ENCODE measurements at places on chromosomes 13 and 19.

DNA sequence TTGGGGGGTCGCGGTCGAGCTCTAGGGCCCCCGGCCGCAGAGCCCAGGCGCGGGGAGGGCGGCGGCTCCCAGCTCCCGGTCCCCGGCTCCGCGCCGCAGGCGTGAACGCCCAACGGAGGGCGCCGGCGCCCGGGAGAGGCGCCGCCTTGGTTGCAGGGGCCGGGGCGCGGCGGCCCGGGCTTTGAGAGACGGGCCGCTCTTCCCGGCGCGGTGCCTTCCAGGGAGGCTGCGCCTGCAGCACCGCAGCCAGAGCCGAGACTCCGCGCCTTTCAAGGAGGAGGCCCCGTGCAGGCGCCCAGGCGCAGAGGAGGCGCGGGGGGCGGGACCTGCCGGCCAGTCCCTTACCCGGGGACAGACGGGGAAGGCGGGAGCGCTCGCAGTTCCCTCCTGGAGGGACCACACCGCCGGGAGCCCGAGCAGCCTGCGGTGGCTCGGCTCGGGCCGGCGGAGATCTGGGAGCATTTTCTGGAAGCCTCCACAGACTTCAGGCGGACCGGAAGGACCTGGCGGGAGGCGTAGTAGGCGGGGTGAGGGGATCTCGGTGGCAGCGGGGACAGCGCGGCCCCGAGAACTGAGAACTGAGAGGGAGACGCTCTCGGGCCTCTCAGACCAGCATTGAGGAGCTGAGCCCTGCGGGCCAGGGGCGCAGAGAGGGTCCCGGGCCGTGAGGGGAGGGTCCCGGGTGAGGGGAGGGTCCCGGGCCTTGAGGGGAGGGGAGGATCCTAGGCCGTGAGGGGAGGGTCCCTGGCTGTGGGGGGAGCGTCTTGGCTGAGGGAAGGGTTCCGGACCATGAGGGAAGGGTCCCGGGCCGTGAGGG, 25.5 kb upstream of the MCF2L start:
- peak; percentile 57 for DNase-seq

DNA sequence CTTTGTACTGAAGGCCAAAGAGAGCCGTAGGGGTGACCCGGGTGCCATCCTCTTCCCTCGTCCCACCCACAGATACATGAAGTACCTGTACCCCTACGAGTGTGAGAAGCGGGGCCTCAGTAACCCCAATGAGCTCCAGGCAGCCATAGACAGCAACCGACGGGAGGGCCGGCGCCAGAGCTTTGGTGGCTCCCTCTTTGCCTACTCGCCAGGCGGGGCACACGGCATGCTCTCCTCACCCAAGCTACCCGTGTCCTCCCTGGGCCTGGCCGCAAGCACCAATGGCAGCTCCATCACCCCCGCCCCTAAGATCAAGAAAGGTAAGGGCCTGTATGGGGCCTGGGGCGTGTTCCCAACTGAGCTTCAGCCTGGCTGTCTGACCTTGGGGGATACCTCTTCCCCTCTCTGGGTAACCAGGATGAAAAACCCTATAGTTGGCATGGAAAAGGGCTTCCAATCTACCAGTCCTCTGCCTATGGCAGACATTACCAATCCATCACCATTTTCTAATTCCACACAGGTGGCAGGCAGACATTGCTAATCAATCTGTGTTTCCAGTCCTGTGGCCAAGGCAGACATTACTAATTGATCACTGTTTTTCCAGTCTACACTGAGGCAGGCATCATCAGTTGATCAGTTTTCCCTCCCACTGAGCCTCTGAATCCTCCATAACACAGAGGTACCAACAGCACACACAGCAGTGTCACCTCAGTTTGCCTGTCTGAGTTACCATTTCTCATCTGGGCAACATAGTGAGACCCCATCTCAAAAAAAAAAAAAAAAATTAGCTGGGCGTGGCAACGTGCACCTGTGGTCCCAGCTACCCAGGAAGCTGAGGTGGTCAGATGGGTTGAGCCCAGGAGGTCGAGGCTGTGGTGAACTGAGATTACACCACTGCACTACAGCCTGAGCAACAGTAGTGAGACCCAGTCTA, 19.1 kb upstream of the WDR18 start:
- no peak for DNase-seq

GRCh38 chr19:31772915-31773314, 423.7 kb upstream of the TSHZ3 start:
- DNase-seq, result no peak

- no peak for DNase-seq
Measured at GRCh38 chr13:94414141-94414540, 65.3 kb downstream of the DCT start.

DNA sequence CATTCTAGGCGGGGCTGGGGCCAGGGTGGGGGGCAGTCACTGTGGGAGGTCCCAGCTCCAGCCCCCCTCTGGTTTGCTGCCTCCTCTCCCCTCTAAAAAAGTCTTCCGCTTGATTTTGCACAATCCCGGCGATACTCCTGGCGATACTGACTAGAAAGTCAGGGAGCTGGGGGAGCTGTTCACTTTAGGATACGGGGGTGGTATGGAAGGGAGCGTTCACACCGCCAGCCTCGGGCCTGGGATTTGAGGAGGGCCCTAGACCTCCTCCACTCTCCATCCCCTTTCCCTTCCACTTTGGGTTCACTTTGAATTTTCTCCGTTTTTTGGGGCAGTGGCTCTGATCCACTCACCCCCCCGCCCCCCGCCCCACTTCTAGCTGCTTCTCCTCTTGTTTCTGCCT, 35.0 kb downstream of the KEAP1 start:
- DNase-seq, result no peak

DNA sequence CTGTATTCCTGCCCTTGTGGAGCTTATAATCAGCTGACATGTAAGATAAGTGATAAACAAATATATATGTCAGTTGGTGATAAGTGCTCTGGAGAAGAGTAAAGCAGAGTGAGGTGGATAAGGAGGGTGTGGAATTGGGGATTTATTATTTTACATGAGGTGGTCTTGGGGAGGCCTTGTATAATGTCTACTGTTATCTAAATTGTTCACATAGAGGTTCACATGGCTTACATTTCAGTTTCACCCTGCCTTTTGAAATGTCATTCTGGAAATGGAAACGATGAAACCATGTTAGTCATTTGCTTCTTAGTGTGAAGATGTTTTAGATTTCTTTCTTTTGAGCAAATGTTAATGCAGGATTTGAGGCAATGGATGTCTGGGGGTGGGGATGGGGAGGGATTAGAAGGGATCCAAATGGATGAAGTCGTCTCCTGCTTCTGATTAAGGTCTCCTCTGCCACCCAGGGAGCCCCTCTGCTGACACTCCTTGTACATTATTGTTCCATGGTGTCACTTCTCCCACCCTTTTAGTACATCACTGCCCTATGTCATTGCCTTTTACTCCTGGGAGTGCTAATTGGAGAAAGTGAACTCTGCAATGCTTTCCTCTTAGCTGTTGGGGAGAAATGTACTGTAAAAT, 14.0 kb downstream of the B3GLCT start:
- DNase-seq, result no peak

DNA sequence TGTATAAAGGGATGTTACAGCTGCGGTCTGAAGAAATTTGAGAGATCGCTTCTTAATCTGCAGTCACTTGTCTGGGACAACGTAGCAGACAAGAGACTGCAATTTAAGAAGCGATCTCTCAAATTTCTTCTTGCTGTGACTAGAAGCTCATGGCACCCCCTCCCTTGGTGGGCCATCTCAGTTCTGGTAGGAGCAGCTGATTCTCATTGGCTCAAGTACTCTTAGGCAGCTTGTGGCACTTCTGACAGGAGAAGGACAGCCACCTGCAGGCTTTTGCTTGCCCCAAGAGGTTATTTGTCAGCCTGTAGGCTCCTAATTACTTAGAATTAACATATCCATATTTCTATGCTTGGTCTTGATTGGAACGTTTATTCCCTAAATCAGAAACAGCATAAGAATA, 503.0 kb downstream of the DCT start:
- peak; percentile 10 for DNase-seq

GRCh38 chr19:44741841-44742329, 6.6 kb upstream of the BCL3 start:
- peak; percentile 76 for DNase-seq

- DNase-seq, result no peak
Measured at GRCh38 chr19:7665076-7665475, 3.8 kb upstream of the RETN start.

DNA sequence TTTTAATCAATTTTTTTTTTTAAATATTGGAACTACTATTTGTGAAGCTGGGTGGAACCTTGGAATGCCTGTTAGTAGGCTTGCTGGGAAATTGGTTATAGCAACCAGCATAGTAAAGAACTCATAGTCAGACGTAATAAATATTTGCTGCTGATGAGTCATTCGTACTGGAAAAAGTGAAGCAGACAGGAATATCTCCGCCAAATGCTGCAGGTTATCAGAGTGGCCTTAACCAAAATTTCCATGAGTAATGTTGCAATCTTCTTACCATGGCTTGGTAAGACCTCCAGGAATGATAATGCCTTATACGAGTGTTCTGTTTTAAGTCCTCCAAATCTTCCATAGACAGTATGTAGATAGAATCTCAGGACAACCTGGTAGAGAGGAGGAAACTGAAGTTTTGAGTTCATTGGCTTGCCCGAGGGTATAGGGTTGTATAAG, 34.2 kb downstream of the MBNL2 start:
- DNase-seq, result no peak

- no peak for DNase-seq
Measured at GRCh38 chr13:25616674-25617073, 244.9 kb downstream of the ATP8A2 start.

GRCh38 chr13:30629527-30629926, 11.8 kb downstream of the USPL1 start:
- no peak for DNase-seq

DNA sequence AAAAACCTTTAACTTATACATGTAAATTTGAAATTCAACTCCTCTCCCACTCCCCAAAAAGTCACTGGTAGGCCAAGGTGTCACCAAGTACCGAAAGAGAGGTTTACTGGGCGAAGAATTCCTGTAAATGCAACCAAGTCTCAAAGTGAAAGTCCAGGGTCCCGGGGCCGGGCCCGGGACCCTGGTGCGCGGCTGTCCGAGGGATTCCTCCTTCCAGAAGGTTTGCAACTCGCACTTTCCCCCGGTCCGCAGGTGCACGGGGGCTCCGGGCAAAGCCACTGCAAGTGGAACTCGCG, 1.1 kb downstream of the STK24 start:
- no peak for DNase-seq

DNA sequence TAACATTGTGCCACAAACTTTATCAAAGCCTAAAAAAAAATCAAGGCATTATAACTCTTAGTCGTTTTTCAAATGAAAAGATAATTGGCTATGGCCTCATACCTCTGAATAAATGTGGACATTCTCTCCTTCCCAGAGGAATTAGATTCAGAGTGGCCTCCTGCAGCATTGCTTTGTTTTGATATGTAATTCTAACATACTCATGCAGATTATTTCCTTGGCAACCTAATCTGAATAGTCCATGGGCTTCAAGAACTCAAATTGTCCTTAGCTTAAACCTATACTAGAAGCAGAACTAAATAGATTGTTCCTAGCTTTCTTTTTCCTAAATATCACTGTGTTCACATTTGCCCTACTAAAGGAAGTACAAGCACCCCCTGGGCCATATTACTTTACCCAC, 1146.9 kb downstream of the OLFM4 start:
- DNase-seq, result peak; percentile 93

DNA sequence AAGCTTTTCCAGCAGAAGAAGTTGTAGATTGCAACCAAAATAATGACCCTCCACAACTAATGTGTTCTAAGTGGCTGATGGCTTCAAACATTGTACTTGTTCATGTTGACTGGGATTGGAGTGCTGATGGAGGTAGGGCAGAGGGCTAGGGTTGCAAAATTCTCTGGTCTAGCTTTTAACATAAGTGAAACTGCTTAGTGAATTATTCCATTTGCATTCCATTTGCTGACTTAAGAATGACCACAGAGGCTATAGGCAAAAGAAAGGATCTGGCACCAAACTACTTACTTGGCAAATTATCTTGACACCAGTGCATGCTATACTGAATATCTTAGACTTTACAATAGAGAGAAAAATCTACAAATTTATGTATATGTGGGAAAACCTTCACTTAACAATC, 287.0 kb downstream of the FGF9 start:
- DNase-seq, result no peak

- no peak for DNase-seq
Measured at GRCh38 chr19:33552928-33553279, 31.3 kb upstream of the PEPD start.

GRCh38 chr19:18520848-18521691, 800 bp downstream of the ELL start:
- peak; percentile 43 for DNase-seq

DNA sequence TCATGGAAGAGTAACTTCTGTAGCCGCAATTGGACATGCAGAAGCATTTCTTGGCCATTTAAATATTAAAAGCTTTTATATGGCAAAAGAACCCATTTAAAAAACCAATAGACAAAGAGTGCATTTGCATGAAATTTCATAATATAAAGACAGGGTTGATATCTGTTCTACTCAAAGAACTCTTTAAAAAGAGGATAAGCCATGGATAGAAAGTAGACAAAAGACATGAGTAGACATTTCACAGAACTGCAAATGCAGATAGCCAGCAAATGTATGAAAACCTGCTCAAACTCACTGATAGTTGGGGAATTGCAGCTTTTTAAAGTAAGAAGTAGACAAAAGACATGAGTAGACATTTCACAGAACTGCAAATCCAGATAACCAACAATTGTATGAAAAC, 218.1 kb downstream of the SHISA2 start:
- peak; percentile 98 for DNase-seq

DNA sequence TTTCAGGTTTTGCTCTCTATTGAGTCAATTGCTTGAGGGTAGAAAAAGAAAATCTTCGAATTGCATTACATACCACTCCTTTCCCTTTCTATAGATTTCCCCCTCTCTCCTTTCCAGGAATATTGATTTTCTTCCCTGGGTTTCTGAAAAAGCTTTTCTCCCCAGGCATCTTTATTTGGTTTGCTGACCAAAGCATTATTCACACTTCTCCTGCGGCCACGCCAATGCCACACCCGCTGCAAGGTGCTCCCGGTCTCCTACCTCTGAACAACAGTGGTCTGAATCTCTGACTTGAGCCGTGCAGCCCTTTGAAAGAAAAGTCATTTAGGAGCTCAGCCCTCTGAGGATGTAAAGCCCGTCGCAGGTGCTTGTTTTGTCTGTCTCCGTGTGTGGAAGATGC, 350.9 kb upstream of the TMTC4 start:
- DNase-seq, result no peak

GRCh38 chr13:48575031-48575430, 42.2 kb upstream of the RCBTB2 start:
- DNase-seq, result no peak

DNA sequence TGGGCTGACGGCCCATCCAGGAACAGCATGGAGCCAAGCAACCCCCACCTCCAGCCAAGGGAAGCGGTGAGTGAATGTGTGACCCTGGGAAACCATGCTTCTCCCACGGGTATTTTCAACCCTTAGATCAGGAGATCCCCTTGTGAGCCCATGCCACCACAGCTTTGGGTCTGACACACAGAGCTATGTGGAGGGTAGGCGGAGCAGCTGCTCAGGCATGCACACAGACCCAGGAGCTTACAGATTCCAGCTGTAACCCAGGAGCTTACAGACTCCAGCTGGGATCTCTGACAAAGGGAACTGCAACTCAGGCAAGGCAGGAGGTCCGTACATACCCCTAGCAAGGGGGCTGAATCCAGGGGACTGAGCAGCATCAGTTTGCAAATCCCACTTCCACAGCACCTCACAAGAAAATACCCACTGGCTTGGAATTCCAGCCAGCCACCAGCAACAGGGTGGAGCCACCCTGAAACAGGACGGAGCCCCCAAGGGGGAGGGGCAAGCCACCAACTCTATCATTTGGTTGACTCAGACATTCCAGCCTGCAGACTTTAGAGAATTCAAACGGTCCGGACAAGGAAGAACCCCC, 40.8 kb upstream of the RFXAP start:
- no peak for DNase-seq
